ENCODE measurements at places on chromosomes 5 and 9.

- DNase-seq: no peak
Measured at GRCh38 chr5:152608458-152608857, 203.4 kb upstream of the NMUR2 start.

DNA sequence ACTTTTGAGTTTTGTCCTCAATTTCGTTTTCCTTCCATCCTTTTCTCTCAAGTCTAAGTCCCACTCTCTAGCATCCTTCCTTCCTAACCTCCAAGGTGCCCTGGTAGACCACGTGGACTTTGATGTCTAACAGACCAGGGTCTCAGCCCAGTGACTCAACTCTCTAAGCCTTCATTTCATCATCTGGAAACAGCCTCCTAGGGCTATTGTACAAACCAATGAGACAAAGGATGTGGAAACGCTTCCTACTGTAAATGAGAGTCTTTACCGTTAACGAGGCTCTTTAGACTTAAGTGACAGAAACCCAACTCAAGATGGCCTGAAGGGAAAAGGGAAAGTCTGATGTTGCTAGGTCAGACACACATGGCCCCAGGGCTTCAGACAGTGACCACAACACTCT is 49.2 kb upstream of the CPLX2 start:
- no peak for DNase-seq

DNA sequence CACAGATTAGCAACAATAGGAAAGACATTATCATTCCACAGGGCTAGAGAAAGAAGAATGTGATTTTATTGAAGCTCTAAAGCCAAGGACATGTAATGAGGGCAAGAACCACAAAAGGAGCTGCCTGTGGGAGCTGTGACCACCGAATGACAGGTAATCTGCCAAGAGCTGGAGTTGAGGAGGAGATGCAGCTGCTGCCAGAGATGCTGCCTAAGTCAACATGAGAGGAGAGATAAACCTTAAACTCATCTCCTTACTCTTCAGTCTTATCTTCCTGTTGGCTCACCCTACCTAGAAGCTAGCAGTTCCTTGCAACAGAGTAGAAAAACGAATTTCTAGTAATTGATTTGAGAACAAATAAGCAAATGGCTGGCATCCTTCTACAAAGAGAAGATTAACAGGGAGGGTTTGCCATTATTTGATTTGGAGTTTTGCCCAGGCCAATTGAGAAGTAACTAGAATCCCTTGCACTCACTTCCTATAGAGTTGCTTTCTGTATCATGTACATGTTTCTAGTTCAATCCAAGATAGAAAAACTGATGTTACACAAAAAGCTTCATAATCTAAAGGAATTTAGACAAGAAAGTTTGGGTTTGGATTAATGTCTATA is 539.2 kb downstream of the TLE1 start:
- no peak for DNase-seq

DNA sequence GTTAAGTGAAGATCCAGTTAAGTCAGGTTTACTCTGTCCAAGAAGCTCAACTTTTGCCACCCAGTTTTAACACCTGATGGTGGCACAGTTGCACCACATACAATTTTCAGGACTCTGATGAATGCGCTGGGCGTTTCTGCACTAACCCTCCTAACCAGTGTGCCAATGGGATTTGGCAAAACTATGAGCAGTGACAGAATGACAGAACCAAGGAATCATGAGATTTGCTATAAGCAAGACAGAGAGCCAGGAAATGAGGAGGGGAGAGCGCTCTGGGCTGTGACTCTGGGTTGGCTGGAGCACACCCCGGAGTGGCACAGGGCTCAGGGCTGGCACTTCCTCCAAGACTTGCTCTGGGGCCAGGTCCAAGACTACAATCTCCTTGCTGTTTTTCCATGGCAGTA is 84.1 kb downstream of the SH3PXD2B start:
- DNase-seq: no peak

DNA sequence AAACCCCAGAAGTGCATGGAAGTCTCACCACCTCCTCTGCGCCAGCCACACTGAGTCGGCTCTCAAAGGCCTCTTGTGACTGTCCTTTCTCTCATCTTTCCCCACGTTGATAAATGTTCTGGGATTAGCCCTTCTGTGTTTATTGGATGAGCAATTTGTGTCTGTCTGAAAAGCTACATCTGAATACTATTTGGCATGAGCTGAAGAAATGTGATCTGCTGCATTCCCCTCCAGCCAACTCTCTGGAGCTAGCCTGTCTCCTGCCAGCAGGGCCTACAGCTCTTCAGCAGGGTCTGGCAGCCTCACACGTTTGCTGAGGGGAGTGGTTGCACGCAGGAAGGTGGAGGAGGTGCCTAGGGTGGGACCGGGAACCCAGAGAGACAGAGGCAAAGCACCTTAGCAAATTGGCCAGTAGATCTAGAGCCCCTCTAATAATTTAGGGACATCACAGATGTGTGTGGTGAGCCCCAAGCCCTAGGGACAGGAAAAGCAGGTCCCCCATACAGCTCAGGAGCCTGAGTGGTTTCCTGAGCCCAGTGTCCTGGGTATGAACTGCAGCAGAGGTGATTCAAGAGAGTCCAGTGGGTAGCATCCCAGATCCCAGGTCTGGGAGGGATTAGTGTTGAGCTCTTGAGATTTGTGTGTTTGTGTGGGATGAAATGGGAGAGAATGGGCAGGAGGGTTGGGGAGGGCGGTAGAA is 20.5 kb upstream of the B4GALT1 start:
- DNase-seq: no peak

GRCh38 chr9:121886759-121887485 is 206.2 kb downstream of the TTLL11 start:
- DNase-seq: no peak

DNA sequence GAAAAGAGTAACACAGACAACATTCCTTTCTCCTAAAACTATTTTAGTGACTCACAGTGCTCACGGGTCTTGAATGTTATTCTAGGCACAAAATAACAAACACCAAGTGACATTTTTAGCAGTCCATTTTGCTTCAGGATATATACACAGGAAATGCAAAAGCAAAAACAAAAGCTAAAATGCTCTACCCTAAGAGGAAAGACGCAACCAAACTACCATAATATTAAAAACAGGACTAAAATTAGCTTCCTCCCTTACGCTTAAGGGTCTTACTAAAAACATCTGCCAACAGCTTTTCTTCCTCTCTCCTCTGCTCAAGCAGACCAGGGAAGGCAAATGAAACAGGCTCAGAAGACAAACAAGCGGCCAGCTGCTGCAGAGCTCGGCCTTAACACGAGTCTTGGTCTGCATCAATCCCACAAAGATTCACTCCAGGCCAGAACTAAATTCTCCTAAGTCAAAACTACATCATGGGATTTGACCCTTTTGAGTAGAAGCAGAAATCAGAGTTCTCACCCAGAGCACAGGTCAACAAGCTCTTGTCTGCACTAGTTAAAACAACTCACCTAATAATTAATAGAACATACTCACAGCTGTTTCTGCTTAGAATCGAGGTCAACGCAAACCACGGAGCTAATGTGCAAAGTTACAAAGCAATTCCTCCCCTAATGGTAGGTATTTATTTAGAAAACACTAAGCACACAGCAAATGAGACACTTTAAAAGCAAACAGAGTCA is 62.3 kb downstream of the RAPGEF1 start:
- DNase-seq: no peak

- DNase-seq: no peak
Measured at GRCh38 chr5:95241161-95241560, 43.7 kb downstream of the MCTP1 start.

GRCh38 chr5:90557391-90557790 is 1.2 kb upstream of the ADGRV1 start:
- DNase-seq: no peak

GRCh38 chr9:126793686-126794417 is 11.0 kb upstream of the ZBTB43 start:
- no peak for DNase-seq

GRCh38 chr9:128091144-128091543 is 23.1 kb downstream of the SLC25A25 start:
- DNase-seq: no peak

DNA sequence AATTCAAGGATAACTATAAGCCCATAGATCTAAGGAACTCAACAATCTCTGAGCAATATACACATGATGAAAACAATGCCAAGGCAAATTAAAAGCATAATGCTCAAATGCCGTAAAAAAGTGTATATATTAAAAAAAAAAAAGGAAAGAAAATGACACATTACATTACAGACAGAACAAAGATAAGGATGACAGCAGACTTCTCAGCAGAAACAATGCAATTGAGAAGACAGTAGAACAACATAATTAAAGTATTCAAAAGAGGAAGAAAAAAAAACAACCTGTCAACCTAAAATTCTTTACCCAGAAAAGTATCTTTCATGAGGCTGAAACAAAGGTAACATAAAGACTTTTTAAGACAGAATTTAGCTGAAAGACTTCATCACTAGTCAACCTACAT is 591.7 kb downstream of the ZNF608 start:
- no peak for DNase-seq

GRCh38 chr9:36797471-36798220 is 225.0 kb downstream of the MELK start:
- no peak for DNase-seq

DNA sequence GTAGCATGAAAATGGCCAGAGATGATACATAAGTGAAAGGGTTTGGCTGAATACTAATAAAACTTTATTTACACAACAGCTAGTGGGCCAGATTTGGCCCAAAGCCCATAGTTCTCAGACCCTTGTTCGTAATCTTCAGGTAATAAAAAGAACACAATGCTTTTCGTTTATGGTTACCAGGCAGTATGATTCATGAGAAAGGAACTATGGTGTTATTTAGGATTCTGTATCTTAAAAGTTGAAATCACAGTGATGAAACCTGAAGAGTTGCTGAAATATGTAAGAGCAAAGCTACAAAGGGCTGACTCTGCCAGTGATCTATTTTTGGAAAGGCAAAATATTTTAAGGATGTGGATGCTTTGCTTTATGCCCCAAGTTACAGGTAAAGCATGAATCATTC is 192.7 kb downstream of the SMC2 start:
- no peak for DNase-seq
